ENCODE measurements at places on chromosomes 12 and 14.

- DNase-seq, result no peak
Observed at GRCh38 chr14:23406244-23406643, 1.8 kb downstream of the MYH6 start.

DNA sequence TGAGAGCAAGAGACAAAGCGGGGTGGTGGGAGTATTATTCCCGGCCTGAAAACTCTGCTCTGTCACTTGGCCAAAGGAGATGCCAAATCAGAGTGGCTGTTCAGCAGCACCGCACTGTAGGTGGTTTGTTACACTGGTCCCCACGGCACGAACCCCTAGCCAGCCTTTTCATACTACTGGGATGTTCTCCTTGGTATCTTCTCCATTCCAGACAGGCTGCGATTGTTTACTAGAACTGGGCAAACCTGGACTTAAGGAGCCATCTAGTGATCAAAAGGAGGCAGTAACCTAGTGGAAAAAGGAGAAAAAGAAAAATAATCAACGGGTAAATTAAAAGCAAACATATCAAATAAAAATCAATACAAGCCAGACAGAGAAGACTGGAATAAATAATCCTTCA lies 58.9 kb upstream of the TMTC2 start:
- no peak for DNase-seq

- DNase-seq, result no peak
Observed at GRCh38 chr14:100434033-100434601, 111.0 kb downstream of the SLC25A47 start.

GRCh38 chr12:15429262-15429661 lies 107.0 kb downstream of the PTPRO start:
- no peak for DNase-seq

DNA sequence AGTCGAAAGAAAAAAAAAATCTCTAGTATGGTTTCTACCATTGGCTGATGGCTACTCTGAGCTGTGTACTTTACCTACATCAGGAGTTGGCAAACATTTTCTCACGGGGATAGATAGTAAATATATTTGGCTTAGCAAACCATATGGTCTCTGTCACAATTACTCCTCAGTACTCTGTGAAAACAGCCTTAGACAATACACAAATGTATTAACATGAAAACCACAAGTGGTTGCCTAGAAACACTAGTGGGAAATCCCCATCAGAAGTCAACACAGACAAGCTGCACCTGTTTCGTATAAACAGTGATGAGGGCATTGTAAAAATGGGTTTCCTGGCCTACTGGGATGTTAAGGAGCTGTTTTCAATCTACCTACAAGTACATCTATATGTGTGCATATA lies 84.6 kb upstream of the NAV3 start:
- no peak for DNase-seq

DNA sequence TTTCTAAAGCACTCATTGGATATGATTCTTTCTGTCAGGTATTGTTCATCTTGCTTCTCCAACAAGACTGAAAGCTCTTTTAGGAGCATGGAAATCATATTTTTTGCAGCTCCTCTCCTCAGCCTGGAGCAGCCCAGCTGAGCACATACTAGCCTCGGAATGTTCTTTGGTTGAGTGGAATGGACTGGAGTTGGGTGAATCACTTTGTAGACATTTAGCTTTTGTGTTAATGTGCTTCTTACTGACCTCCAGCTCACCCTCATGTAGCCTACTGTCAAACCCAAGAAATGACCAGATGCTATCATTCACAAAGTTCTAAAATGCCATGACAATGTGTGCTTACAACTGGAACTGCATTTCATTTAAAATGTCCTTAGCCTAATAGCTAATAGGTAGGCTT lies 161.1 kb downstream of the NUAK1 start:
- no peak for DNase-seq

DNA sequence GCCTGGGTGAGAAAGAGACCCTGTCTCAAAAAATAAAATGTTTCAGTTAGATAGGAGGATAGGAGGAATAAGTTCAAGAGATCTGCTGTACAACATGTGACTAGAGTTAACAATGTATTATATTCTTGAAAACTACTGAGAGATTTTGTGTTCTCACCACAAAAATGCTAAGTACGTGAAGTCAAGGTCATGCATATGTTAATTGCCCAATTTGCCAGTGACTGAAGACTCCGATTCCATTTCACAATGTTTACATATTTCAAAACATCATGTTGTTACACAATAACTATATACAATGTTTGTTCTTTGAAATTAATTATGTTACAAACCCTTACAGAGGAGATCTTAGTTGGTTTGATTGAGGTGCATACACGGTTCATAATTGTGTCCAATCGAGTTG lies 52.1 kb downstream of the SLC15A4 start:
- no peak for DNase-seq

DNA sequence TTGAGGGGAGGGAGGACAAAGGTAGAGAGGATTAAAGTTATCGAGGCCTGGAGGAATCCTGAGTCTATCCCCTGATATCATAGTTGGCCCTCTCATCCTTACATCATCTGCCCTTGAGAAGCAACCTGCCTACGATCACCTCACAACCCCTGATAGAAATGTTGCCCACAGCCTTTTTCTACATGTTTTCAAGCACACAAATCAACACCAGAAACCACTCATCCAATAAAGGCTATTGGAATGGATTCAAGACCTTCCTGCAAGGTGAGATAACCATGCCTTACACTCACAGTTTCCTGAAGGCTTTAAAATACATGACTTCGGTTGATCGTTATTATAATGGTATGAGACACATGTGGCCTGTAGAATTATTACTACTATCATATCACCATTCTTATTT lies 175.7 kb upstream of the EGLN3 start:
- DNase-seq, result no peak

DNA sequence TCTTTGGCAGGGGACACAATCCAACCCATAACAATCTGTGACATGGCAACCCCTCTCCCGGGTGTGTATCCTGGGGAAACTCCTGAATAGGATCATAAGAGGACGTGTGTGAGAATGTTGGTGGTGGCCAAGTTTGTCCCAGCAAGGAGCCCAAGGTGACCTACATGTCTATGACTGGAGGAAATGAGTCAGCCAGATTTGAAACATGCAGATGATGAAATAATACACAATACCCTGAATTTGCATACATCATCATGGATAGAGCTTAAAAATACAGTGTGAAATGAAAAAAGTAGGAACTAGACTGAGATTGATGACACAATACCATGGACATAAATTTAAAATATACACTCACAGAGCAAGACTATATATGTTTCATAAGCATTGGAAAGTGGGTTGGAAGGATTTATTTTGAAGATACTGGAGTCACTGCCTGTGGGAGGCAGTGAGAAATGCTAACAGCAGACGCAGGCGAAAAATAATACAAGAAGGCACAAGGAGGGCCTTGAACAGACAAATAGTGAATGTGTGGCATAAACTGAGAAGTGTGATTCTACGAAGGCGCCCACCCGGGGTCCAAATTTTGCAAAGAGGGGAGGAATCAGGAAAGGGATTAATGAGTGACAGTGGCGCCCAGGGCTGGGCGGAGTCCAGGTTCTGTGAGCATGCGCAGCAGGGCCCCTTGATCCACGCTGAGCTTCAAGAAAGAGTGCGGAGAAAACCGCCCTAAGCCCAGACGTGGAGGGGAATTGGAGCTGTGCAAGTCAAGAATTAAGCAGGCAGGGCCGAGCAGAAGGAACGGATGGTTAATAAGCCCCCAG lies 7.0 kb upstream of the MAP1LC3B2 start:
- DNase-seq, result no peak

DNA sequence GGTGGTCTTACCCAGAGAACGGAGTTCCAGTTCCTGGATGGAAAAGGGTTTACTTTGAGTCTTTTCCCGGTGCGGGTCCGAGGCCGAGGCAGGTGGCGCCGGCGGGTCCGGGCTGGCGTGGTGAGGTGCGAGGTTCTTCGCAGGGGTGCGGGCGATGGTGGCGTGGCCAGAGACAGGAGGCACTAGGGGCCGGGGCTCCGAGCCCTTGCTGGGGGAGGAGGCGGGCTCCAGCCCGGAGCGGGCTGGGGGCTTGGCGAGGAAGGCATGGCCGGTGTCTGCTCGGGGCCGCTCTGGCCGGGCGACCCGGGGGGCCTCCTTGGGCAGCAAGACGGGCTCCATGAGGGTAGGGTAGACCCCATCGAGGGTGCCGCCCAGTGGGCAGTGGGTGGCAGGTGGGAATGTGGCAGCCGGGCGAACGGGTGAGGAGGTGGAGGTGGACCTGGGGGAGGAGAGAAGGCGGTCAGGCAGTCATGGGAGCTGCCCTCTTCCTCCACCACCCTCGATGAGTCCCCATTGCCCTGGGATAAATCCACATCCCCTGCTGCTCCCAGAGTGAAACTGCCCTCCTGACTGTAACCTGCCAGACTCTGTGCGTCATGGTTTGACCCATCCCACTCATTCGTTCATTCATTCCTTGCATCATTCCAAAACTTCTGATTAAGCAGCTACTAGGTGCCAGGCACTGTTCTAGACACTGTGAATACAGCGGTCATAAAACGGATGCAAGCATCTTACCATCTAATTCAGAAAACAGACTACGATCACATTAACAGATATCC lies 42.0 kb downstream of the RFLNA start:
- DNase-seq, result no peak

GRCh38 chr12:83473408-83474095 lies 786.8 kb downstream of the TMTC2 start:
- no peak for DNase-seq

- DNase-seq, result no peak
Observed at GRCh38 chr12:124370851-124371250, 76.0 kb downstream of the RFLNA start.

DNA sequence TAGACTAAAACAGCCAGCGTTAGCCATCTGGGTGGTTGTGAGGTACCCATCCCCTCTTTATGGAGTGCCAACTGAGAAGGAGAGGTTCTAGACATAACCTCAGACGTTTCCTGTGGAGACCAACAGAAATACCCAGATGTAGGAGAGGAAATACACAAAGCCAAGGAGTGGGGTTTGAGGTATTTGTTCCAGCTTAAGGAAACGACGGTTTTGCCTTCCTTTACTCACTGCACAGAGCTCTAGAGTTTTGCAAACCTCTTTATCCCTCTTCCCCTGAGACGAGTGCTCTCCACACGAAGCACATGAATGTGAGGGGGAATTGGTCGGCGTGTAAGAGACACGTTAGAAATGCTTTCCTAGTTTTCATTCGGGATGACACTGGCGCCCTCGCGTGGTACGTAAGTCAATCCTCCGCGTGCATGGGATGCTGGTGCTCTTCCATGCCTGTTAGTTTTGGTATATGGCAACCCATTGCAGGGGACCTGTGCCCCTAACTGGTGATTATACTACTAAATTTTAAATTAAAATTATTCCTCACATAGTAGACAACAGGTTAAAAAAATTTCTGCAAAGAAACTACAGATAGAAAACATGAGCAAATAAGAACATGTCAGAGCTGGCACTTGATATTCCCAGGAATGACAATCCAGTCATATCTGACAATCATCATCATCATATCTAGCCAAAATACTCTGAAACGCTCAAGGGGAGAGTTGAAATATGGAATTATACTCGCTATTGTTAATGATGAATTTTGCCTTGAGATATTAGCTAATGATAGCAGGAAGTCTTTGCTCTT lies 121.7 kb downstream of the PPM1H start:
- peak; percentile 5 for DNase-seq

DNA sequence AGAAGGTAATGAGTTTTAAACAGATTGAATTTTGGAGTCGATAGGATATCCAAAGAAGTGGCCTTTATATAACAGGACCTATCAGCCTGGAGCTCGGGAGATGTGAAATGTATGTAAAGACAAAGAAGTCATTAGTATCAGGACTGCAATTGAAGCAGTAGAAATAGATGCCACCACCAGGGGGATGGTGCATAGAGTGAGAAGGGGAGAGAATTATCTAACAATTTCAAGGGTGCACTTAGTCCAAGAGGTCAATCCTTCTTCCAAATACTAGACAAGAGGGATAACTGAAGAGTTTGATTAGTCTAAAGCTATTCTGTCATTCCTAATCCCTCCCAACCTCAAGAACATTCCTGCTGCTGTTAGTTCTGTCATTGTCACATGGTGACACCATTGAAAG lies 127.8 kb downstream of the CFAP54 start:
- no peak for DNase-seq

- no peak for DNase-seq
Observed at GRCh38 chr12:132525011-132525832, 35.3 kb downstream of the FBRSL1 start.

DNA sequence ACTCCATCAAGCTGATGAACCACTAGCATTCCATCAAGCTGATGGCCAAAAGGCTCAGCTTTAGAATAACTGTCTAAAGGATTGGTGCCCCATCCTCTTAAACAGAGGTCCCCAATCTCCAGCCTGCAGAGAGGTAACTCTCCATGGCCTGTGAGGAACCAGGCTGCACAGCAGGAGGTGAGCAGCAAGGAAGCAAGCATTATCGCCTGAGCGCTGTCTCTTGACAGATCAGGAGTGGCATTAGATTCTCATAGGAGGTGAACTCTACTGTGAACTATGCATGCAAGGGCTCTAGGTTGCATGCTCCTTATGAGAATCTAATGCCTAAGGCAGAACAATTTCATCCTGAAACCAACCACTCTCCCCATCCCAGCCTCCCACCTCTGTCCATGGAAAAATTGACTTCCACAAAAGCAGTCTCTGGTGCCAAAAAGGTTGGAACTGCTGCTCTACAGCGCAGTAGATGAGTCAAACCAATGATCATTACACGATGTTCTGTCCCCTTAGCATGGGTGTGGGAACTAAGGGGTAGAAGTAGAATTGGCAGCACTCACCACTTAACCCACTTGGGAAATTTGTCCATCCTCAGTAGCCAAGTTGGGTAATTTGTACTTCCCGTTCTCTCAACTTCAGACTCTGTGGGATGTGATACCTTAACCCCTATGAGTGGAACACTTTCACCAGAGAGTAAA lies 66.9 kb downstream of the ANKS1B start:
- no peak for DNase-seq

DNA sequence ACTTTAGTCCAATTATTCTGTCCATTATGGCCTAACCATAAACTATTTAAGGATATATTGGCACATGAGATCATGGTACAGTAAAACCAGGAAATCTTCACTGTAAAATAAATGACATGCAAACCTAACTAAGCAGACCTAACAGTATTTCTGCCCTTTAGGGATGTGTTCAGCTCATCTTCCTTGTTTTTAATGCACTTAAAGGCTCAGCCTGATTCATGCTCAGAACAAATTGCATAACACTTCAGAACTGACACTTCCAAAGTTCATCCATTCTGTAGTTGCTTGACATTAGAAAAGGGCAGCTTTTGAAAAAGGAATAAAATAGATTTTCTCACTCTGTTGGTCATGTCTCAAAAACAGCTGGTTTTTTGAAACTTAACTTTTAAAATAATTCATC lies 708.5 kb downstream of the C12orf50 start:
- no peak for DNase-seq

DNA sequence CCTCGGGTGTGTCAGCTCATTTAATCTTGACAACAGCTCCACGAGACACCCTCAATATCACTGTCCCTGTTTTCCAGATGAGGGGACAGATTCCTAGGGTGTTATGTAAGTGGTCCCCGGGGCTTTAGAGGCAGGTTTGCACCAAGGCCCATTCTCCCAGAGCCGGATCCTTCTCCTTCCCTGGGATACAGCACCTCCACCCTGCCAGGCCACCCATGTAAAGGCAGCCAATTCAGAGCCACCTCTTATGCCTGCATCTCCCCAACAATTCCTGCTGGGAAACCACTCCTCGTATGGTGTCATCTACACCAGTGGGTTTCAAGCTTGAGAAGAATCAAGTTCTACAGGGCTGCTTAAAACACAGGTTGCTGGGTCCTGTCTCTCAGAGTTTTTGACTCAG lies 4.1 kb upstream of the CYP46A1 start:
- DNase-seq, result no peak

Data from stimulated activated CD4-positive, alpha-beta T cell treated with anti-CD3 and anti-CD28 coated beads, Interleukin-1b, Interleukin-23, amount 100 ng/mL, for 4 hours (primary cell).